ENCODE measurements at places on chromosomes 3 and 15.

GRCh38 chr3:31579828-31580227 lies 47.1 kb downstream of the STT3B start:
- no peak for DNase-seq

GRCh38 chr3:140177943-140178342 lies 243.0 kb downstream of the CLSTN2 start:
- DNase-seq: no peak

DNA sequence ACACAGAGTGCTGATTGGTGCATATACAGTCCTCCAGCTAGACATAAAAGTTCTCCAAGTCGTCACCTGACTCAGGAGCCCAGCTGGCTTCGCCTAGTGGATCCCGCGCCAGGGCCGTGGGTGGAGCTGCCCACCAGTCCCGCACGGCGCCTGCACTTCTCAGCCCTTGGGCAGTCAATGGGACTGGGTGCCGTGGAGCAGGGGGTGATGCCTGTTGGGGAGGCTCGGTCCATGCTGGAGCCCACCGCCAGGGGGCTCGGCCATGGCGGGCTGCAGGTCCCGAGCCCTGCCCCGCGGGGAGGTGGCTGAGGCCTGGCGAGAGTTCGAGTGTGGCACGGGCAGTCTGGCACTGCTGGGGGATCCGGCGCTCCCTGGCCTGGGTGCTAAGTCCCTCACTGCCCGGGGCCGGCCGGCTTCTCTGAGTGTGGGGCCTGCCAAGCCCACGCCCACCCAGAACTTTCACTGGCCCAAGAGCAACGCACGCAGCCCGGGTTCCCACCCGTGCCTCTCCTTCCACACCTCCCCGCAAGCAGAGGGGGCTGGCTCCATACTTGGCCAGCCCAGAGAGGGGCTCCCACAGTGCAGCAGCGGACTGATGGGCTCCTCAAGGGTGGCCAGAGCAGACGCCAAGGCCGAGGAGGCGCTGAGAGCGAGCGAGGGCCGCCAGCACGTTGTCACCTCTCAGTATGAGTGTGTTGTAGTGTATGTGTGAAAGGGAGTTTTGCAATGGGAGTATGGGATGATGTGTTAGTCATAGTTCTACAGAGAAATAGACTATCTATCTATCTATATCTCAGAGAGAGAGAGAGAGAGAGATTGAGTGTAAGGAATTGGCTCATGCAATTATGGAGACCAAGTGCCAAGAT lies 69.0 kb downstream of the UBE2E2 start:
- no peak for DNase-seq

GRCh38 chr3:15055019-15055557 lies 10.0 kb downstream of the MRPS25 start:
- no peak for DNase-seq

- DNase-seq: no peak
Observed at GRCh38 chr3:31455524-31455923, 77.2 kb upstream of the STT3B start.

GRCh38 chr3:107899990-107900651 lies 190.7 kb downstream of the CD47 start:
- DNase-seq: no peak

DNA sequence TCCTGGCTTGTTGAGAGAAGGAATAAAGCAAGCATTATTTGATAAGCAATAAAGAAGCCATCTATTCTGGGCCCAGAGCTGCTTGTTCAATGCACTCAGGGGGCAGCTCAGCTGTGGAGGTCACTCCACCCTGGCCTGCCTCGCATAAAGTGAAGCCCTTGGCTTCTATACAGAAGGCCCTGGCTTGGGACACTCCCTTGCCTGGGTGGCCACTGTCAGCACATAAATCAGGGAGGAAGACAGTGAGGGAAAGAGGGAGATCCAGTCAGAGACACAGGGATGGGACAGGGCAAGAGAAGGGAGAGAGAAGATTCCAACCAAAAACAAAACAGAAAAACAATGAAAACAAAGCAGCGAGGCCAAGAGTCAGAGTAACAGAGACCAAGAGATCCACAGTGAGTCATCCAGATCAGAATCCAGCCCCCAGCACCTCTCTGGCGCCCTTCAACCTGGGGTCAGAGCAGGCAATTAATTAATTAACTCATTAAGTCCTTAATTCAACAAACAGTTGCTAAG lies 11.8 kb downstream of the INSYN1 start:
- DNase-seq: no peak

GRCh38 chr3:29214009-29214658 lies 66.7 kb upstream of the RBMS3 start:
- no peak for DNase-seq

DNA sequence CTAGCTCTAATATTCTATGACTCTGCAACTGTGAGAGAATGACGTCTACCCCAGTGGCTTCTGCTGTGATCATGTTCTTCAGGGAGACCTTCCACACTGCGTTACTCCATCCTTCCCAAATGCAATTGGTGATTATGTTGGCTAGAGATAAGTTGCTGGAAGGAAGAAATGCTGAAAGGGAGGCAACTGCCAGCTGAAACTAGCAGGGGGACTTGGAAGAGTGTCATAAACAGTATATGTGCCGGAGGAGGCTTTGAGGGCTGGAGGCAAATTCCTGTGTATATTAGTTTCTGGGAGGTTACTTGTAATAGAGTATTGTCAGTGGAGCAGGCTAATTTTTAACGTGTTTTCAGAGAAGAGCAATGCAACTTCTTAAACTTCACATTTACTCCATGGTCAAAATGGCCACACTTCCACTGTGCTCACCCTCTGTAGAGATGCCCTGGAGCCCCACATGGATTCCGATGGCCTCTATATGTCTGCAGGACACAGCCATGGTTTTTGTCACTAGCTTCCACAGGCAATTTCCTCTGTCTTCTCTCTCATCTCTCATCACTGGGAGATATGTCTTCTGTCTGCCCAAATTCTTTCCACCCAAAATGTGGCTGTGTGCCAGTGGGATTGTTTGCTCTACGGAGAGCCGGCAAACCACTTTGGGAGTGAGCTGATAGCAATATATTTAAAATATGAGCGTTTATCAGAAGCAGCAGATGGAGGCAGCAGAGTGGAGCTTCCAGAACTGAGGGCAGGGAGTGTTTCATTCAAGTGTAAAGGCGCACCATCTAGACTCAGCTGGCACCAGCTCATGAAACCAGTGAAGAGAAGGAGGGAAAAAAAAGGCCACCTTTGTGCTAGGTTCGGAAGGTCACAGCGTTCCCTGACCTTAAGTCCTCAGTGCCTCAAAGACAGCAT lies 13.3 kb upstream of the CD47 start:
- DNase-seq: no peak

All from Karpas-422 (cell line).